AG08395 (cell line): ENCODE measurements at places on chromosomes 6 and 20.

- no peak for DNase-seq
Measured at GRCh38 chr20:11687546-11688292, 230.0 kb upstream of the BTBD3 start.

GRCh38 chr20:62788607-62789006, 7.7 kb upstream of the MRGBP start:
- DNase-seq = no peak

DNA sequence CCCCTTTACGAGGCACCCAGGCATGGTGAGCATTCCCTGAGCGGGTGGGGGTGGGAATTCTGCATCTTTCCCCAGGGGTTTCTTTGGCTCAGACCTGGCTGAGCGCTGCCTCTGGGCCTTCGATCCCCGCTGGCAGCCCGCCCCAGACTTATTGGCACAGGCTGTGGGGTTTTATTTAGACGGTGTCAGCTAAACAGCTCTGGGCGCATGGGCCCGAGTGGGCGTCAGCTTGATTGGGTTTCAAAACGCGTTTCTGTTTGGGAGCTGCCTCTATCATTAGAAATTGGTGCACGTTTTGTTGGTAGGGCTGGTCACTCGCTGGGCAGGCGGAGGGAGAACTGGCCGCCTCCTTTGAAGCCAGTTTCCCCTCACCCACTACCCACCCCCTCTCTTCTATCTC, 21.0 kb downstream of the PMEPA1 start:
- DNase-seq = no peak

DNA sequence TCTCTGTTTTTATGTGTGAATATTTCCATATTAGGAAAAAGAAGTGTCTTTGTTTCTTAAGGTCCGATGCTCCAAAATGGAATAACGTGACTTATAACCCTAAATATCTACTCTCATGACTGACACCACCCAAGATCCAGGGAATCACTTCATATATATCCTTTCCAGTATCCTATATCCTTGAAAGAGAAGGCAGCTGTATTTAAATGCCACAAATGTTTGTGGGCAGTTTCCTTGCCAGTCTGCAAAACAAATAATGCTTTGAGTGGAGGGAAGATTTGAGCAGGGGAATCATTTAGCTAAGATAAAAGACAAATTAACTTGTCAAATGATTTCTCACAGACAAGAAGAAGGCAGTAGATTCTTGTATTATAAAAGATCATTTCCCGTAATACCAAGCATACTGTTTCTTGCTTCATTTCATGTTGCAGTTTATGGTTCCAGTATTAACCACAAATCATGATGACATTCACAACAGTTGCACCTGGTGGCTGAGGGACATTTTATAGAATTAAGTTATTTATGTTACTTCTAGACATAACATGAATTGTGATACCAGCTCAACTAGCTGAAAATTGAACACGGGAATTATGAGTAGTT, 30.0 kb upstream of the FABP7 start:
- no peak for DNase-seq

- DNase-seq = peak; percentile 68
Measured at GRCh38 chr20:45946149-45946970, 11.9 kb downstream of the PCIF1 start.

- DNase-seq = peak; percentile 45
Measured at GRCh38 chr20:50303573-50304500, 113.2 kb downstream of the CEBPB start.

DNA sequence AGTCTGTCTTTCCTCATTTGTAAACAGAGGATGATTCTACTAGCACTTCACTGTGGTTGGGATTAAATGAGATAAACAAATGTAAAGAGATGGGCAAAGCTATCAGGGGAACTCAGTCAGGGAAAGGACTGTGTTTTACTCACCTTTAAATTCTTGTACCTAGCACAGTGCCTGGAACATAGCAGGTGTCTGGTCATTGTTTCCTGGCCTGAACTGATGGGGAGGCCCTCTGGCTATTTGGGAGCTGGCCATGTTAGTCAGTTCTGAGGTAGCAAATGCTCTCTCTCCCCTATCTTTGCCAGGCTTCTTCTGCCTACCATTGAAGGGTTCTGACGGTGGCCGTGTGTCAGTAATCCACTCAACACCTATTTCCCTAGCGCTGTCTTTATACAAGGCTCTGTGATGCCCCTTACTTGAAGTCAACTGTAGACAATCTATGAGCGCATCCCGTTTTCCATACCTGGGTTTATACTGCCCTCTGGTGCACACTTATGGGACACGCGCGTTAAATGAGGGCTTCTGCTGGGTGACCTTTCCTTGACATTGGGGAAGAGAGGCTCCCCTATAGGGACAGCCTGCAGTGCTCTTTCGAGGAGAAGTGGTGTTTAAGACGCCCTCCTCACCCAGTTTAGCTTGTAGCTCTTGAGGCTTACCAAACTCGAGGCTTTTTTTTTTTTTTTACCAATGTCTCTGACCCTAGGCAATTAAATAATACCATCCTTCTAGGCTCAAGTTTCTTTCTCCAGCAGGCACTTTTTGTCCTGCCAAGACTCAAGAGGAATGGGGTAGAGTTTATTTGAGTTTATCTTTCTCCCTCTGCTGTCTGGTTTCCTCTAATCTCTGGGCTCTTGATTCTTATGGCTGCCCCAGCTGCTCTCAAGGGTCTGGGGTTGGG, 4.0 kb upstream of the SPATS1 start:
- DNase-seq = peak; percentile 69

- DNase-seq = no peak
Measured at GRCh38 chr6:44097782-44098317, 29.4 kb downstream of the MRPL14 start.

GRCh38 chr20:63357921-63358905, 2.9 kb downstream of the CHRNA4 start:
- DNase-seq = no peak

- DNase-seq = no peak
Measured at GRCh38 chr20:59318201-59318790, 17.9 kb downstream of the EDN3 start.

DNA sequence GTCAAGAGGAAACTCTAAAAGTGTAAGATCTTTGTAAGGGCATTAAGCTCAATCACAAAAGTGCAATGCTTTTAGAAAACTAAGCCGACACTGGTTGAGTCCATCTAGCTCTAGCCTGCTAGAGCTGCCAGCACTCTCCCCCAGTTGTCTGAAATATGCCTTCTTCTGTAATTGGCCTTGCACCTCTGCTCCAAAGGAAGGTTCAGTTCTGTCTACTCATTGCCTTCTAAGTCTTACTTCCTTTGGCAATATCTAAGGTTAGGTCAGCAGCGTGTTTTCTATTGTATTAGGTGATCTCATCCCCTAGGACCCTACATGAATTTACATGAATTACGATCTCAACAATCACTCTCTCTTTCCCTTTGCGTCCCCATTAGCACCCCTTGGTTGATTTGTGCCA, 378.6 kb downstream of the CBLN4 start:
- no peak for DNase-seq

DNA sequence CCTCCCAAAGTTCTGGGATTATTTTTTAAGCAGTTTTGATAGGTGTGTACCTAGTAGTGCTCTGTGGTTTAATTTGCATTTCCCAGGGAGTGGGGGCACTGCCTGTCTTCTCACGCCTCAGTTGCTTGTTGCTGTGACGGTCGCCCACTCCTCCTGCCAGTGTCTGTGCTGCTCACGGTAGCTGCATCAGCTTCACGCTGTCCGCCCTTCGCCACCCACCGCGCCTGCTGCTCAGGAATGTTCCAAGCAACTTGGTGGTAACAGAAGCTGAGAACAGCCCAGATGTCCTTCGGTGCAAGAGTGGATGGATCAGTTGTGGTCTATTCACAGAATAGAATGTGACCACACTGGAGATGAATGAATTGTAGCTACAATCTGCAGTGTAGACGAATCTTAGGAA, 22.9 kb downstream of the DNAJC5 start:
- DNase-seq = no peak

GRCh38 chr6:144140867-144141266, 9.4 kb upstream of the STX11 start:
- DNase-seq = no peak

- no peak for DNase-seq
Measured at GRCh38 chr20:10579942-10580341, 93.9 kb downstream of the JAG1 start.

DNA sequence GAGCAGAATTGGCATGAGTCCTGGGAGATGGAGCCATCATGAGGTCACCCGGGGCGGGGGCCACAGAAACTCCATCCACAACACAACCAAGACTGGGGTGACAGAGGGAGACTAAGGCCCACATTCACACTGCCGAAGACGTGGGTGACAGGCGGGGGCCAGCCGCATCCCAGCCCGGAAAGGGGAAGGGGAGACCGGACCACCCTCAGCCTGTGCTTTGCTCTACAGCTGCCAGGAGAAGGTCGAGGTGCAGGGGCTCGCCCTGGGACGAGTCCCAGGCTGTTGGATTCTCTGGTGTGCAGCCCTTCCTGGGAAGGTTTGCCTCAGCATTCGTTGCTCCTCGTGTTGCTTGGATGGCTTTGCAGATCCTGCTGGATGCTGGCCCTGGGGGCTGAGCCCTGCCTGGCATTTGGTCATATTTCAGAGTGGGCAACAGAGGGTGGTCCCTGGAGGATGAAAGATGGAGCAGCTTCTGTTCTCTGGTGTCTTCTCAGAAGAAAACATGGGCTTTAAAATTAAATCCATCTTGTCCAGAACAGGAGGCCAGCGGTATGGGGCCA, 328.9 kb downstream of the TAF4 start:
- no peak for DNase-seq

GRCh38 chr6:130697271-130697994, 129.8 kb upstream of the SMLR1 start:
- no peak for DNase-seq

DNA sequence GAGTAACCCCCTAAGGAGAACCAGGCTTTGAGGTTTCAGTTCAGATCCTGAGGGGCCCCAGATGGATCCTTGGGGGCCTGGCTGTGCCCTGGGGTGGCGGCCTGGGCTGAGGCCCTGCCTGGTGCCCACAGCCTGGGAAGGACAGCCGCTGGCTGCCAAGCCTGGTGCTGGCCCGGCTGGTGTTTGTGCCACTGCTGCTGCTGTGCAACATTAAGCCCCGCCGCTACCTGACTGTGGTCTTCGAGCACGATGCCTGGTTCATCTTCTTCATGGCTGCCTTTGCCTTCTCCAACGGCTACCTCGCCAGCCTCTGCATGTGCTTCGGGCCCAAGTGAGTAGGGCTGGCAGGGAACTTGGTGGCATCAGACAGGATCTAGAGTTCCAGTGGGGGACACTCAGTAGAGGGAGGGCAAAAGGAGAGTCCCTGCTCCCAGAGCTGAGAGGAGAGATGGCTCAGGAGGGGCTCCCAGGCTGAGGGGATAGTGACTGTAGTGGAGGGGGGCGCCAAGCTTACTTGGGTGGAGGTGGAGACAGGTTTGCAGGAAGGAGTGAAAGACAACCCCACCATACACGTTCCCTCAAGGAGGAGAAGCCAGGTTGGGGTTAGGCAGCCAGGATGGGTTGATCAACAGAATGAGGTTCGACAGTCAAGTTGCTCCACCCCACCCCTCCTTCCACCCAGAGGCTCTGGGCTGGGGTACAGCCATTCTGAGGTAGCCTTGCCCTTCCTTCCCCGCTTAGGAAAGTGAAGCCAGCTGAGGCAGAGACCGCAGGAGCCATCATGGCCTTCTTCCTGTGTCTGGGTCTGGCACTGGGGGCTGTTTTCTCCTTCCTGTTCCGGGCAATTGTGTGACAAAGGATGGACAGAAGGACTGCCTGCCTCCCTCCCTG, 9.5 kb downstream of the SLC29A1 start:
- no peak for DNase-seq

DNA sequence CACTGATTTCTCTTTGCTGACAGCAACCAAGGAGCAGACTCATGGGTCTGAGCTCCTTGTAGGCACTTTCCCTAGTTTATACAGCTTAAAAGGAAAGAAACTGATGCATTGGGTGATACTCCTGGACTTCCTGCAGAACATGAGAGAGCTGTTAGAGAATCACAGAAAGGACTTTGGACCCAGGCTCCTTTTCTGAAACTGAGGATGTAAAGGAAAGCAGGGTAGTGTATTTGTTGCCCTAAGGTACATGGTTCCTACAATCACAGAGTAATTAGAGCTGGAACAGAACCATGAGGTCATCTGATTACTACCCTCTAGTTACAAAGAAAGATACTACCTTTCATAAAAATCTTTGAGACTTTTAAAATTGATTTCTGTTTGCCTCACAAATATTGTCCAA, 477.1 kb upstream of the SPTLC3 start:
- DNase-seq = no peak

DNA sequence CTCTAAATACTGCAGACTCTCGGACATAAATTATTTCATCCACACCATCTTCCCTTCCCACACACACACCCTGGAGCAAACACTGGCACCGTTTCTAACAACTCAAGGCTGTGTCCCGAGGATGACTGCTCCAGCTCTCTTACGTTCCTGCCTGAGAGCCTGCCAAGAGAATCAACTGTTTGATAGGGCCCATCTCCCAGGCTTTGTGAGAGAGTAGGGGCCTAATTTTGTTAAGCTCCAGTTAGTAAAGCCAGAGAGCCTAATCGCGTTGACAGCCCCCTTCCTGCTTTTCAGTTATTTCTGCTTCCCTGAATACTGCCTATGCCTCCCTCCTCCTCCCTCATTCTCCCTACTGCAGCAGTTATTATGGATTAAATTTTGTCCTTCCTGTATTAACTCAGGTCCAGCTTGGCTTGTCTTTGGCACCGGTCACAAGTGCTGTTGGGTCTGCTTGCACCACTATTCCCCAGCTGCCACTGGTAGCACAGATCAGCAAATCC, 118.1 kb upstream of the TMEM181 start:
- no peak for DNase-seq

GRCh38 chr20:60687213-60687612, 564.8 kb upstream of the CDH4 start:
- no peak for DNase-seq

- DNase-seq = no peak
Measured at GRCh38 chr20:37279820-37280219, 9.6 kb upstream of the MANBAL start.

- DNase-seq = no peak
Measured at GRCh38 chr6:69825904-69826303, 29.1 kb upstream of the LMBRD1 start.

DNA sequence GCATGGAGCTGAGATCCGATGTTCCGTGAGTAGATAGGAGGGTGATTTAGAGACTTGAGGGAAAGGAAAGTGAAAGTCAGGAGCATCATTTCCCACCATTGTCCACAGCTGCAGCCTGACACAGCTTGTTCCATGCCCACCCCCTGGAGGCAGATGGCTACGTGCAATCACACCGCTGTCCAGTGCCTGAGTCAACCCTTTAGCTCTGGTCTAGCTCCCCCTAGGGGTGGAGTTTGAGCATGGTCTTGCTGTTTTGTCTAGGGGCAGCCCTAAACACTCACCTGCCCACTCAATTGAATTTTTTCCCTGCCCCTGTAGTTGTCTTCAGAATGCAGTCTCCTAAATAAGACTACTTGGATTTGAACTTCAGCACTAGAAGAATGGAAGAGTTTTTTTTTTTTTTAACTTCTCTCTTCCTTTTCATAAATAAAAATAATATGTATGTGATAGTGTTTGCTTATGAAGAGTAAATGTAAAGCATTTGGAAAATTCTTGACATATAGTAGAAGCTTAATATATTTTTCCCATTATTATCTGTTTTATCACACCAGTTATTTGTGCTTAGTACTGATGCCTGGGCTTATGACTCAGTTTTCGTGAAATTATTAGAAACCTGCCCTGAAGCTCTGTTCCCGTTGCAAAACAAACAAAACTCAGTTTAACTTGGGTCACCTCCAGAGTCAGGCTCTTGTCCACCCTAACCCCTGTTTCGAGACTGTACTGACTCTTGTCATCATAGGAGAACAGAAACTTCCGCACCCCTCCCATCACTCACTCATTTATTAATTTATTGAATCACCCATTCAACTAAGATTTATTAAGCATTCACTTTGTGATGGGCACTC, 814.8 kb downstream of the MAFB start:
- DNase-seq = peak; percentile 83

- DNase-seq = no peak
Measured at GRCh38 chr20:41001497-41001896, 27.1 kb upstream of the TOP1 start.
